ENCODE measurements at places on chromosomes 6 and 20. TPM values are rescaled to one million over a fixed set of nuclear protein-coding genes. Genes with fewer than 3 reads are reported as not detected.

DNA sequence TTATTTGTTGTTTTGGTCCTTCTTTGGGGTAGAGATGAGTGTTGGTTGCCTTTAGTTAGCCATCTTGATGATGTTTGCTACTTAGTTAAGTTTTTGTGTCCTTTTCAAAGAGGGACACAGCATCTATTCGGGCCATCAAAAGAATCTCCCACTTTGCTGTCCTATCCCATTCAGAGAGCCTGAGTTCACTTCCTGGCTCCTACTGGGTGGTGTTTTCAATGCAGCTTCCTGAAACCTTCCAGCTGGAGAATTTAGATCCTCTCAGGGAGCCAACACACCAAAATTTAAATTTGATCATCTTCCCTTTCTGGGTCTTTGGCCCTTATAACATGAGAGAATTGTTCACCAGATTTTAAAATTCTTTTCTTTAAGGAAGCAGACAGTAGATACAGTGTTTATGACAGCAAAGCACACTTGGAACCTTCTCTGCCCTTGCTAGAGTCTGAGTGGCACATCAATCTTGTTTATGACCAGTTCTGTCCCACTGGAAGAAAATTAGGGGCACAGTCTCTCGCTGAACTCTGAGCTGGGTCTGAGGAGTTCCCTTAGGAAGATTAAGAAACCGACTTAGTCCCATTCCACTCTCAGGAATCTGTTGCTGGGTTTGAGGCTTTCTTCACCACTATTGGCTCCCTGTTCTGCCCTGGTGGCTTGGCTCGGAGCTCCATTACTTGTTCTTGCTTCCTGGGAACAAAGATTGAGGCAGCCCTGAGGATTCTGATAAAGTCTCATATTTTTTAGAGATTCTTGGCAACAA, 115.5 kb downstream of the CCDC170 start:
- no peaks in the 10 kb centered on the region for H3K27me3 ChIP-seq
- no peak overlapping the region for H3K4me3 ChIP-seq
- H3K4me1 ChIP-seq: no peaks in the 10 kb centered on the region
- DNase-seq: no peak
- H3K27ac ChIP-seq: no peak overlapping the region
- H3K36me3 ChIP-seq: no peaks in the 10 kb centered on the region

DNA sequence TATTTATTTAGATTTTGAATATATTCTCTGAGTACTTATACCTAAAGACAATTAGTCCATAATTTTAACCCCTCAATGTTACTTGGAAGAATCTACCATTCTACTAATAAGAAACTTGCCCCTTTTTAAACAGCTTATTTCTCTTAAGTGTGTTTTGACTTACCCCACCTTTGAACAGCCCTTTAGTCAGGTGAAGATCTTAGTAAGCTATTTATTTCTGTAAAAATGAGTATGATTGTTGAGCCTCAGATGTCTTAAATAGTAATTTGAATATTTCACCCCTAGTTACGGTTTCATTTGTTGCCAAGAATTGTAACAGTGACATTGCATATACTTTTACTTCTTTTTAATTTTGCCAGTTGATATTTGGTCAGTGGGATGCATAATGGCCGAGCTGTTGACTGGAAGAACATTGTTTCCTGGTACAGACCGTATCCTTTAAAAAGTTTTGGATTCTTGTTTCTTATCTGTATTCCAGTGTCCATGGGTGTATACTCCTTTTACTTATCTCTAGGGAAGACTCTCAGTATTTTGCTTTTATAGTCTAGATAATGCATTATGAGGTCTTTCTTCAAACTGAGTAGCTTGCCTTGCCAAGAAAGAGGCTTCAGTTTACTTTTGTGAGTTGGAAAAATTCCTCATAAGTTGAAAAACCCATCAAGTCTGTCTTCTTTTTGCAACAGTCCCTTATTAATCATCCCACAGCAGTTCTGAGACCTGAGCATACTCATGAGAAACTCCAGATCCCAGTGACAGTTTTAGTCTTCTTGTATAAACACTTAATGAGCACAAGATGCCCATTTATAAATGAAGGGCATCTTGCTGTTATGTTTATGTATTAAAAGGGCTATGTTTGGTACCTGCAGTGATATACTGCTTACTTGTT, 48.8 kb downstream of the MAPK14 start:
- no peak for DNase-seq
- H3K27me3 ChIP-seq: no peaks in the 10 kb centered on the region
- no peak overlapping the region for H3K27ac ChIP-seq
- H3K4me3 ChIP-seq: no peak overlapping the region

DNA sequence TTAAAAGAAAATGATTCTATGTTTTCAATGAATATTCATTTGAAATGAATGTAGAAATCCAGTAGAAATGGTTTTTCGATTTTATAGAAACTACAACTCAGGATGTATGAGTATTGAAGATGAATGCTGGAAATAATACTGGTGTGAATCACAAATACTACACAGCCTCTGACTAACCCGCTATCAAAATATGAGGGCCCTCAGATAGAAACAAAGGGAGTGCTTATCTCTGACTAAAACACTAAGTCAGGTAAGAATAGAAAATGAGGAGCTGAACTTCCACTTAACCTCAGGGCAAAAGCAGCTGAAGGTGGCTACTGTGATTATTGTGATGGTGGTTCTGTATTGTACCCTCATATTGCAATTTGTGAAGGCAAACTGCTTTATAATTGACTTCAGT, 220.9 kb upstream of the RNF217 start:
- DNase-seq: no peak
- H3K4me1 ChIP-seq: no peaks in the 10 kb centered on the region
- H3K36me3 ChIP-seq: no peaks in the 10 kb centered on the region

Gene LRFN2
- total RNA-seq: 0.08 TPM

Data from adrenal gland (tissue), 19 donors.